RPMI8226 (cell line): ENCODE measurements at places on chromosomes 11 and 22.

DNA sequence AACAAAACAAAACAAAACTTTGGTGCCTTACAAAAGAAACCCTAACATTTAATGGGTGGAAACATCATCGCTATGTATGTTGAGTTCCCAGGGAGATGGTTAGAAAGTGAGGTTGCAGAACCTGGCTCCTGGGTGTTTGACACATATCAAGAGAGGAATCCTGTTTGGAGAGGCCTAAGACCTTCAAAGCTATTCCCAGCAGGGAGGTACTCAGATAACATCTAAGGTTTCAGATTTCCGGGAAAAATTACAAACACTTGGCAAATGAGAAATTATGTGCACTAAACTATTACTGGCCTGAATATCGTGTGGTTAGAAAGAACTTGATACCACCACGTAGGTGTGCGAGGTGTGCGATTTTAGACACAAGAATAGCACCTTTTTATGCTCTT lies 18.5 kb downstream of the TRIM5 start:
- DNase-seq = no peak

DNA sequence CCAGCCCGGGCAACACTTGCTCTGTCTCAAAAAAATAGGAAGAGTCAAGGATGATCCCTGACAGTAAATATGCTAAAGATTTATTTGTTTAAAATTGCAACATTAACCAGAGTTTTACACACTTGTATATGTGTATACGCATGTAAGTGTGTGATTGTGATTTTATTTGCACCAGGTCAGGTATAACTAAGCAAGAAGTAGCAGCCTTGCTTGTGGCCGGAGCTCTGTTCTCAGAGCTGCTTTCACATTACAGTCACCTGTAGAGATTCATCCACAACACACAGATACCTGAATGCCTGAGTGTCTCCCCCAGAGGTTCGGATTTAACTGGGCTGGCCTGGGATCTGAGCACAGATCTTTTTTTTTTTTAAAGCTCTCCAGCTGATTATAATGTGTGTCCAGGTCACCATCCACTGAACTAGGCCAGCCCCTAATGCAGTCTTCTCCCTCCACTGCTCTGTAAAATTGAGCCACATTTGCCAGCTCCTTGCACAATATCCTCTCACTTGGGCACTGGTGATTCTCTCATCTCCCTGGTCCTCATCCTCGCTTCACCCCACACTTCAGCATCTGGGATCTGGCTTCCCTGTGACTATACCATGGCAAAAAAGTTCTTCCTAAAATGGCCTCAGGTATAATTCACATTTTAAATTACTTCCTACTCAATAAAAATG lies 48.3 kb downstream of the LIF start:
- no peak for DNase-seq

DNA sequence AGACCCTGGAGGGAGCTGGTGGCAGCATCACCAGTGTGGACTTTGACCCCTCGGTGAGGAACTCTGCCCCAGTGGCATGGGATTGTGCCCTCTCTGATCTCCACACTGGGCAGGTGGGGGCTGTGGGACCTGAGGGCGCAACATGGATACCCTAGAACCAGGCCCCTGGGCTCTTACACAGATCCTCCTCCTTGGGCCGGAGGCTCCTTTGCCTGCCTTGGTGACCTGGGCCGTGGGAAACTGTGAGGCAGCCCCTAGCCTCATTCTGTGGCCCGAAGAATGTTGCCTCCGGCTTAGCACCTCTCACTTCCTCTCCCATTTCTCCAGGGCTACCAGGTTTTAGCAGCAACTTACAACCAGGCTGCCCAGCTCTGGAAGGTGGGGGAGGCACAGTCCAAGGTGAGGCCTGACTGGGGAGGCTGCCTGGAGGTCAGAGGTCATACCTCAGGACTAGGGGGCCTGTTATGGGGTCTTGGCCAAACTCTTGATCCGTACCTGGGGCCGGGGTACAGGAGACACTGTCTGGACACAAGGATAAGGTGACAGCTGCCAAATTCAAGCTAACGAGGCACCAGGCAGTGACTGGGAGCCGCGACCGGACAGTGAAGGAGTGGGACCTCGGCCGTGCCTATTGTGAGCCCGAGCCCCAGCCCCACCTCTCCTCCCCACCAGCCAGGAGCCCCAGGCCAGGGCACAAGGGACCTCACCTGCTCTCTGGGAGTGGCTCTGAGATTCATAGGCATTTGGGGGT lies 12.2 kb downstream of the ATG16L2 start:
- no peak for DNase-seq

DNA sequence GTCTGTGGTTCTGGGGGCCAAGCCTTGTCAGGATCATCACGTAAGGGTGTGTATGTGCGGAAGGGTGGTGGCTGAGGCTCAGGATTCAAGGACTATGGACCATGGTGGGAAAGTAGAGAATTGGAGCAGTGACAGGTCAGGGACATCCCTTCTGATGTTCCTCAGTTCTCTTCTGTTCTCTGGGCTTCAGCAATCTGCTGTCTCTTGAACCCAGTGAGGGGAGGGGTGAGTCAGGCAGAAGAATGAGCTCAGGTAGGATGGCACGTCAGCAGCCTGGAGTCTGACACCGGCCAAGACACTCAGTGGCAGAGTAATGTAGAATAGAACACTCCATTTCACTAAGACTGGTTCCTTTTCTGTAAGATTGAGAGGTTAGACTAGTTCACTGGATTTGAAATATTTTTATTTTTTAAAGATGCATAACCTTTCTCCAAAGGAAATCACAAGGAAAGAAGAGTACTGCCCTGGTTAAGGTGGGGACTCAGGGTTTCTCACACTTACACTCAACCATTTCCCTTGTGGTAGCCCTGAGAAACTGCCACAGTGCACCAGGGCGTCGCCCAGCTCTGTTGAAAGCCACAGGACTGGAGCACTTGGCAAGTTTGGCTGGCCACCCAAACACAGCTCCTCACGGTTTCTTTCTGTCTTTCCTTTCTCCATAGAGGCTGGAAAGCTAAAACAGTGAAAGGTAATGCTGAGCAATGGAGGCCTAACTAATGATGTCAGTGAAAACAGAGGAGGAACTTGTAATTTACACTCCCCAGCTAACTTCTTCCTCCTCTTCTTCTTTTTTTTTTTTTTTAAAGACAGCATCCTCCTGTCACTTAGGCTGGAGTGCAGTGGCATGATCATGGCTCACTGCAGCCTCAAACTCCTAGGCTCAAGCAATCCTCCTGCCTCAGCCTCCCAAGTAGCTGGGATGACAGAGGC lies 23.1 kb upstream of the MICAL2 start:
- DNase-seq = peak; percentile 59

DNA sequence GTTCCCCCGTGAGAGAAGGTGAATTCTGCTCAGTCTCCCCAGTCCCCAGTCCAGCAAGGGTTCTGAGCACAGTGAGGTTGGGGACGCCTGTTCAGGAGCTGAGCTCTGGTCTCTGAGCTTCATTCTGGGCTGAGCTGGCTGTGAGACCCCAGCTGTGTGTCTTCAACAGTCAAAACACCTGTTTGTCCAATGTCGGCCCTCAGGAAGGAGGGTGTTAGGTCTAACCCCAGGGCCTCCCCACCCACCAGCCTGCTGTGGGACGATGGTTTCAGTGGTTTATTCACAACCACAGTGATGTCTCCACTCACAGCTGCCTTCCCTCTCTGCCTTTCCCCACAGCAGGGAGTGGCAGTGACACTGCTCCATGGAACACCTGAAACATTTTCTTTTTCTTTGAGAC lies 1282.9 kb downstream of the TBC1D22A start:
- peak; percentile 92 for DNase-seq

GRCh38 chr22:41845380-41846267 lies 12.7 kb downstream of the SREBF2 start:
- DNase-seq = no peak

GRCh38 chr22:33803371-33804282 lies 116.6 kb downstream of the LARGE1 start:
- DNase-seq = no peak

DNA sequence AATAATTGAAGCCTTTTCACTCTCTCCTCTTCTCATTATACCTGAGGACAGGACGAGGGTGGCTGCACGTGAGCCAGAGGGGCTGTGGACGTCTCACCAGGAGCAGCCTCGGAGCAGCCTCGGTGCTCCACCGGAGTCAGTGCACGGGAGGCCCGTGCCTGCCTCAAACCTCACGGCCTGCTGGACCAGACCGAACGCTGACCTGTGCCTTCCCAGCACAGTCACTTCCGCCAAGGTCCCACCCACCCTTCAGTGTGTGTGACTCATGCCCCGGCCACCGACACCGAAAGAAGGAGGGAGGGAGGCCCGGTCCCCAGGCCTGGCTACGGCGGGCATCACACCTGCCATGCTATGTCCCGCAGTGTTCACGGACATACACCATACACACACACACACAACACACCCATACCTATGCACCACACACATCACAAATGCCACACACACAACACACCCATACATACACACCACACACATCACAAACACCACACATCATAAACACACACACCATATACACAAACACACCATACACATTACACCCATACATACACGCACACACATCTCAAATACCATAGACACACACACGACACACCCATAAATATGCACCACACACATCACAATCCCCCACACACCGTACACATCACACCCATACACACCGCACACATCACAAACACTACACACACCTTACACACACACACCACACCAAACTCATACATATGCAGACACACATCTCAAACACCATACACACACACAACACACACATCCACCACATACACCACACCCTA lies 1506.5 kb downstream of the TBC1D22A start:
- DNase-seq = no peak

DNA sequence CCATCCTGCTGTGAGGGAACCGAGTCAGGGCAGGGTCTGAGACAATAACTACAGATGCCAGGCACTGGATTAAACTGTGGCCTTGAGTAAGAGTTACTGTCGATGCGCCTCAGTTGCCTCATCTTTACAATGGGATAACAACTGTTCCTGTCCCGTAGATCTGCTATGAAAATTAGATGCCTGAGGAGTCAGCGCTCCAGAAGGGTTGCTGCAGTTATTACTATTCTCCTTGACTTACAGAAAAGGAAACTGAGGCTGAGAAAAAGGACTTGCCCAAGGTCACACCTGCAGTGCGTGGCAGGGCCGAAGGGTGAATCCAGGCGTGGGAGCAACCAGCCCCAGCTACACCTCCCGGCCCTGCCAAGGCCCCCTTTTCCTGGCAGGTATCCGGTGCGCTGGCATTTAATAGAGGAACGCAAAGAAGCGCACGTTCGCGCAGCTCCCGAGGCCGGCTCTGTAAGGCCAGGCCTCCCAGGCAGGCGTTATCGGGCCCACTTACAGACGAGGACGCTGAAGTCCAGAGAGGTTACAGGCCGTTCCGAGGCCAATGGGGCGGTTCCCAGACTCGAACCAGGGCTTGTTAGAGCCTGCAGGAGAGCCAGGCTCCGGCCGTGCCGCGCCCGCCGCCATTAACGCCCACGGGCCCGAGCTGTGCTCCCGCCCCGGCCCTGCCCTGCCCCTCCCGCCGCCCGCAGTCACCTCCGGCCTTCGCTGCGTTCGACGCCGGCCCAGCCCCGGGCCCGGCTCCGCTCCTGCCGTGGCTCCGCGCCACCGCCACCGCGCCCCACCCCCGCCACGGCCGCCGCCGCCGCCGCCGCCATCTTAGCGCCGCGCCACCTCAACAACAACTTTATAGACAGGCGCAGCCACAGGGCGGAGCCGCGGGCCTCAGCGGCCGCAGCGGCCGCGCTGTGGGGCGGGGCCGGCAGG lies at the start of gene C11orf68:
Gene C11orf68 (minus strand): TSS at position 852 of the 930 bp plus-strand sequence. CDS start 31 bp downstream, at position 821.
- peak; percentile 59 for DNase-seq

DNA sequence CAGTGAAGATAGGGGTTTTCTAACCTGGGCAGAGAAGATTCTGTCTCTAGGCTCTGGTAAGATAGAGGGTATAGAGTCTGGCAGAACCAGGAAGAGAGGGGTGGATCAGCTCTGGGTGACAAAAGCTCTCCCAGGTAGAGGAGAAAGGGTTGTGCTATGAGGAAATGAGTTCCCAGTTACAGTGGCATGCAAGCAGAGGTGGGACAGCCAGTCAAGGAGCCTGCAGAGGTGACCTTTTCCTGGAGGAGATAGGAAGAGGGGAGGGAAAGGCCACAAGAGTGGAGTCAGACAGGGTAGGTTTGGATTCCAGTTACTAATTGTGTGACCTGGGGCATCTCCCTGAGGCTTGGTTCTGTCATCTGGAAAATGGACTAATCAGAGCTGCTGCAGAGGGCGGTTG lies 3.4 kb upstream of the CAPN5 start:
- no peak for DNase-seq

DNA sequence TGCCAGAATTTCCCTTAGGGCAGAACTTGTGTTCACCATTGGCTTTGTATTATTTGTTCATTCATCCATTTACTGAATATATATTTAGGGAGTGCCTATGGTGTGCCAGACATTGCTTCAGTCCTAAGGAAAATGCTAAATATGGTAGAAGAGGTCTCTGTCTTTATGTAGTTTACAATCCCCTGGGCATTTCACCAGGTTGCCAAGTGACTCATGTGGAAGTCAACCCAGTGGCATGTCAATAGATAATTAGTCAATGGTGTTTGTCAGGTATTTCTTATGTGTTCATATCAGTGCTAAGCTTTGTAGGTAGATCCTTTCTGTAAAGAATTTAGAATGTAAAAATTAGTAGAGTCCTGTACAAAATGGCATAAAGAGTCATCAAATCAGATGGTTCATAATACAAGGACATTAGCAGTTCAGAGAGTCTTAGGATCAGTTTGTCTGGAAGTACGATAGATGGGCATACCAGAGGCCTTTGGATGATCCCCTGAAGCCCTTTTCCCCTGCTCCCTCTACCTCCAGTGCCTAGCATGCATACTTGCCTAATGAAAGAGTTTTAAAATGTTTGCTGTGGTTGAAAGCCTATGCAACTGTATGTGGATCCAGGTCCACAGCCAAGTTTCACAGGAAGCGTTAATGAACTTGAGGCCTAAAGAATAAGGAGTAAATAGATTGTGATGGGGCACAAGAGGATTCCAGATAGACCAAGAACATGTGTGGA lies 58.5 kb upstream of the SESN3 start:
- DNase-seq = no peak

GRCh38 chr11:12180257-12181205 lies 70.1 kb downstream of the MICAL2 start:
- no peak for DNase-seq

- DNase-seq = peak; percentile 71
Measured at GRCh38 chr11:6468712-6469495, 4.8 kb downstream of the TRIM3 start.

DNA sequence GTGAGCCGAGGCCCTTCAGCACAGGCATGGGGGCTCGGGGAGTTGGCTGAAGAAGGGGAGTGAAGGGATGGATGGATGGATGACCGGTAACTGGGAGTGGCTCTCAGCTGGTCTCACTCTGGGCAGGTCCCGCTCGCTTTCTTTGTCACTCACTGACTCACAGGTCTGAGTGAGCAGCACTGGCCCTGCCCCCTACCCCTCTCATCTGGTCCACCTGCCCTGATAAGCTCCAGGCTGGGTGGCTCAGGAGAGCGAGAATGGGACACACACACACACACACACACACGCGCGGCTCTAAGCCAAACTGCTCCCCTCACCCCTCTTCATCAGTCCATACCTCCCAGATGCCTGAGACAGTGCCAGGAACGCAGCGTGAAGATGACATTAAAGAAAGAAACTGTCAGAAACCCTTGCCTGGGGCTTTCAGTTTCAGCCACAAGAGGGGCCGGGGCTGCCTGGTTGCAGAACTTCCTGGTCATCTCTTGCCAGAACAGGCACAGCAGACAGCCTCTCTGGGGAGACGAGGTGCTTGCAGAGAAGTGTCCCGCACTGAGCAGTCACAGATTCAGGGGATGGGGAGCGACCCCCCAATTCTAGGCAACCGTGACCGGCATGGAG lies 16.5 kb upstream of the SHISAL1 start:
- peak; percentile 98 for DNase-seq

GRCh38 chr11:63766531-63767235 lies 1.9 kb downstream of the ZFTA start:
- DNase-seq = no peak

- DNase-seq = no peak
Measured at GRCh38 chr22:38285018-38285417, 12.2 kb upstream of the TMEM184B start.
